ENCODE measurements at places on chromosomes 12 and 14.
A peak's percentile ranks its signal among the peaks of the same experiment; 100 is the strongest.

DNA sequence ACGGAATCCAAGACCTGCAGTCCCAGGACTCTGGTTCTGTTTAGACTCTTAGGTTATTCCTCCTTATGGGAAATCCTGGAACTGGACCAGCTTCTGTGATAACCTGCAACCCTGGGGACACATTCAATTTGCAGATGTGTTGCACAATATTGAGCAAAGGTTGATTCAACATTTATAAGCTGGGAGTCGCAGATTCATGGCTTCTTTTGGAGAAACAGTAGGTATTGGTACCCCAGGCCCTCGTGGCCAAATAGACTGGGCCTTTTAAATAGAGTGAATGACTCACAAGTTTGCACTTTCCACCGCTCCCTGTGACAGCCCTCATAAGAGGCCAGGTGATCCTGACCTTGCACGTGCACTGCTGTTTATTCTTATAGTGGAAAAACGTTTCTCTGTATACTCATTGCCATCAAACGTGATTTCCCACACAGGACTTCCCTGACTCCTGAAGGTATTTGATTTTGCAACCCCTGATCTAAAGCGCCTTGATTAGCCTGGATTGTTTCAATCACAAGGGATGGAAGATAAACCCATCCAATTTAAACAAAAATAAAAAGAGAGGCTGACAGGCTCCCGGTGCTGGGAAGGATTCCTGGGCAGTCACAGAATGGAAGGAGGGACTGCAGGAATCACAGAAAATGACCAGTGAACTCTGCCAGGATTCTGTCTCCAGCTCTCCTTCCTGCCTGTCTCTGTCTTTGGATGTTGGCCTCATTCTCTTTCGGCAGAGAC lies 98.0 kb downstream of the VCPKMT start:
- no peak for DNase-seq

GRCh38 chr12:93968536-93969285 lies 179.7 kb upstream of the PLXNC1 start:
- no peak for DNase-seq

- DNase-seq: no peak
Observed at GRCh38 chr12:44248436-44248835, 412.6 kb downstream of the TMEM117 start.

DNA sequence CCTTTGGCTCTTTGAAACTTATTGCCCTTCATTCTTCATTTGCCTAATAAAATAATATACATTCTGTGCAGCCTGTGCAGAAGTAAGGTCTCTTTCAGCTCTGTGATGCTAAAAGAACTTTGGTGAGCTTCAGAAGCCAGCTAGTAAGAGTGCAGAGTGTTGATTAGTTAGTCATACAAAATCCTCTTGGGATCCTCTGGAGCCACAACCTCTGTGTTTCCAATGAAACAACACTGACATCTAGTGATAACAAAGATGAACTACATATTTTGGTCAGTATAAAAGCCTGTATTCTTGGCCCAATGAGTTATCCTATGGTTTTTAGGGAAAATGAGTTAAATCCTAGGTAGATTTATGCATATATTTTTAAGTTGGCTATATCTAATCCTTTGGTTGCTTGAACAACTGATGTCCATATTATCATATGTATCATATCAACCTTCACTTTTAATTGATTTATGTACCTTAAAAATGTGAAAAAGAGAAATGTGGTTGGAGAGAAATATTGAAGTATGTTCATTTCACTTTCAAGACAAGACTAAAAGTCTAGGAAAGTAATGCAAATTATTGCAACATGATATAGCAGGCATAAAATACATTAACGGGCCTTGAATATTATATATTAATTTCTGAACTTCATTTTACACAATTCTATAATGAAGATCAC lies 158.4 kb downstream of the KLHL28 start:
- no peak for DNase-seq

- DNase-seq: no peak
Observed at GRCh38 chr12:80684077-80684495, 23.3 kb upstream of the MYF6 start.

DNA sequence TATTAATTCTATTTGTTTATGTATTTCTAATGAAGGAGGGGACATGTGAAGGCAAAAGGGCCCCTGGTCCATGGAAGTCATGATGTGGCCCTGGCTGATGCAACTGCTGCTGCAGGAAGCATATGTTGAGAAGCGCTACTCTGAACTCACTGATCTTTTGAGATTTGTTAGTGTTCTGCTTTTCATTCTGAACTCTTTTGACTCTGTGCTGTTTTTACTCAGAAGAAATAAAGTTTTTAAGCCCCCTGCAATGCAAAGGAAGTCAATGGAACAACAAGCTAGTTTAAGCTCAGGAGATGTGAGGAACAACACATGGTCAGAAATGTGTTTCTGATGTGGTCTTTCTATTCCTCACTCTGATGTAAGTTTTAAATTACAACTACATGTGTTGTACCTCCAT lies 88.9 kb upstream of the BTG1 start:
- DNase-seq: no peak

GRCh38 chr12:62434494-62435302 lies 31.9 kb upstream of the MON2 start:
- no peak for DNase-seq

DNA sequence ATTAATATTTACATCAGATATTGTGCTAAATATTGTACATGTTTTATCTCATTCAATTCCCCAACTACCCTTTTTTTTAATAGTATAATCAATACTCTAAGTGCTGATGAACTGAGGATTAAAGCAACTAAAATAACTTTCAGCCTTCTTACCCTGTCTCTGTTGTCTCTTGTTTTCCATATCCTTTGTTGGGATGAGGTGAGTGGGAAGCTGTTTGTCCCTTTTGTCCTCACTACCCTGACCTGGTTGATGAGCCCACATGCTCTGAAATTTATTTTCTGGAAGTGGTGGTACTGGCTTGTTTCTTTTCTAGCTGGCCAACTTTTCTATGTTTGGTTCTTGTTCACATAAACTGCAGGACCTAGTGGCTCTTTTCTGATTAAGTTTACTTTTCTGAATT lies 9.6 kb upstream of the ART4 start:
- no peak for DNase-seq

DNA sequence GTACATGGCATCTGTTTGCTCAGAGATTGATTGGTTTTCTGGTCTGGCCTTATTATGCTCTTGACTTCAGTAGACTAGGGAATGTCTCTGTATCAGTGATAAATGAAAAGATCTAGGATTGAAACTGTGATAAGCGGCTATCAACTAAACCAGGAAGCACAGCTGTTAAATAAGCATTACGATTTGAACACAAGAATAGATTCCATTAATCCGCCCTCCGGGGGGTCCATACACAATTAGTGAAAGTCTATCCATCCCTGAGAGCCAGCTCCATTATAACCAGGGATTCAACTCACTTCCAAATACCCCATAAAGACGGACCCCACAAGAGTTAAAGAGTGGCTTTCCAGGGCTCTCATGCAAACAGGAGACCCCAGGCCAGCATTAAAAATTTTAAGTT lies 279.0 kb downstream of the GRIN2B start:
- no peak for DNase-seq

DNA sequence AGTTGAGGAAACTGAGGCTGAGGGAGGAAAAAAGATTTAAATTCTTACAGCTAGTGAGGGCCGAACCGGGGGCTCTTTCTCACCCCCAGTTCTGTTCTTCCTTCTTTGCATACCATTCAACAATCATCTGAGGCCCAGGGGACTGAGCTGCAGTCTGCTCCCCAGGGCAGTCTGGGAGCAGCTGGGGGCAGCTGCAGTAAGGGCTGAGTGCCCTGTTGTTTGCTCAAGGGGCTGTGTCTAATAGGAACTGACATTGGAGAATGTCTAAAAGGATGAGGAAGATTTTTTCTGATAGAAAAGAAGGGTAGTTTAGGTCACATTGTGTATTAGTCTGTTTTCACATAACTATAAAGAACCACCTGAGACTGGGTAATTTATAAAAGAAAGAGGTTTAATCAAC lies 42.2 kb downstream of the SLC17A8 start:
- no peak for DNase-seq

- no peak for DNase-seq
Observed at GRCh38 chr14:35643513-35643912, 109.5 kb downstream of the INSM2 start.

DNA sequence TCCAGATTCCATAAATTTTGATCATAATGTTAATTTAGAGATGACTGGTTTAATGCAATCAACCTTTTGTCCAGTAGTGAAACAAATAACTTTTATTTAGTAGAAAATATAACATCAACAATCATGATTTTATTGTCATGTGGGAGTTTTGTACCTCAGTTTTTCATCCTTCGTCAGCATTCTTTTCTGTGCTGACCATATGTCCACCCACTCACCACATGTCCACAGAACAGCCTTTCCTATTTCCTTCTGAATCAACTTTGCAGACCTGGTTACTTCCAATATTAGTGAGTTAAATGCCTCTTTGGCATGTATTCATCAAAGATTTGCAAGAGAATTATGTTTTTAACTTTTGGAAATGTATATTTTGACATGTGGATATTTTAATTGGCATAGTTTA lies 36.8 kb upstream of the CNTN1 start:
- DNase-seq: no peak

GRCh38 chr12:124953689-124954405 lies 35.1 kb downstream of the DHX37 start:
- no peak for DNase-seq

- no peak for DNase-seq
Observed at GRCh38 chr14:24377657-24378056, 9.7 kb downstream of the NFATC4 start.

GRCh38 chr14:48704639-48705038 lies 881.5 kb downstream of the RPS29 start:
- no peak for DNase-seq

DNA sequence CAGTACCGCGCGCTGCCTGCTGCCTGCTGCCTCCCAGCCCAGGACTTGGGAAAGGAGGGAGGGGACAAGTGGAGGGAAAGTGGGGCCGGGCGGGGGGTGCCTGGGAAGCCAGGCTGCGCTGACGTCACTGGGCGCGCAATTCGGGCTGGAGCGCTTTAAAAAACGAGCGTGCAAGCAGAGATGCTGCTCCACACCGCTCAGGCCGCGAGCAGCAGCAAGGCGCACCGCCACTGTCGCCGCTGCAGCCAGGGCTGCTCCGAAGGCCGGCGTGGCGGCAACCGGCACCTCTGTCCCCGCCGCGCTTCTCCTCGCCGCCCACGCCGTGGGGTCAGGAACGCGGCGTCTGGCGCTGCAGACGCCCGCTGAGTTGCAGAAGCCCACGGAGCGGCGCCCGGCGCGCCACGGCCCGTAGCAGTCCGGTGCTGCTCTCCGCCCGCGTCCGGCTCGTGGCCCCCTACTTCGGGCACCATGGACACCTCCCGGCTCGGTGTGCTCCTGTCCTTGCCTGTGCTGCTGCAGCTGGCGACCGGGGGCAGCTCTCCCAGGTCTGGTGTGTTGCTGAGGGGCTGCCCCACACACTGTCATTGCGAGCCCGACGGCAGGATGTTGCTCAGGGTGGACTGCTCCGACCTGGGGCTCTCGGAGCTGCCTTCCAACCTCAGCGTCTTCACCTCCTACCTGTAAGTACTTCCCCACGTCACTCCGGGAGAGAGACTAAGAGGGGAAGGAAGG lies at the start of gene LGR5:
Gene LGR5, plus strand, starts transcription at position 186 of the 732 bp plus-strand sequence. Its CDS starts 283 bp downstream, at position 469.
- DNase-seq: no peak

- DNase-seq: no peak
Observed at GRCh38 chr12:95216711-95217376, 423 bp downstream of the FGD6 start.

GRCh38 chr14:74469548-74470518 lies 23.3 kb downstream of the NPC2 start:
- DNase-seq: no peak

DNA sequence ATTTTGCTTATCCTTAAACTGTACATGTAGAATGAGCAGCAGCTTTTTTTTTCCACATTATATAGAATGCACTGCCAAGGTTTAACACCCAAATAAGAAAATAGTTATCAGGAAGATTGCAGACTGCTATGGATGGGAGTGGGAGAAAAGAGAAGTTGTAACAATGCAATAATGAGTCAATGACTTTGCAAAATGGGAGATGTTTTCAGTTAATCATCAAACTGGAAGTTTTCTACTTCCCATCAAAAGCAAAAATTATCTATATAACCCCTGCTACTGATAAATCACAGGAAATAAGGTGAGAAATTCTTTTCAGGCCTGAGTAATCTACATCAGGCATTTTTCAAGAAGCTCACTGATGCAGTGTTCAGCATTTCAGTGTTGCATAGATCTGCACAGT lies 309.1 kb downstream of the GXYLT1 start:
- DNase-seq: no peak

- DNase-seq: peak; percentile 39
Observed at GRCh38 chr12:122021822-122022392, at the start of gene BCL7A. TSS of gene BCL7A (plus strand) at chr12:122021884. CDS start at chr12:122022092, 208 bp downstream.

DNA sequence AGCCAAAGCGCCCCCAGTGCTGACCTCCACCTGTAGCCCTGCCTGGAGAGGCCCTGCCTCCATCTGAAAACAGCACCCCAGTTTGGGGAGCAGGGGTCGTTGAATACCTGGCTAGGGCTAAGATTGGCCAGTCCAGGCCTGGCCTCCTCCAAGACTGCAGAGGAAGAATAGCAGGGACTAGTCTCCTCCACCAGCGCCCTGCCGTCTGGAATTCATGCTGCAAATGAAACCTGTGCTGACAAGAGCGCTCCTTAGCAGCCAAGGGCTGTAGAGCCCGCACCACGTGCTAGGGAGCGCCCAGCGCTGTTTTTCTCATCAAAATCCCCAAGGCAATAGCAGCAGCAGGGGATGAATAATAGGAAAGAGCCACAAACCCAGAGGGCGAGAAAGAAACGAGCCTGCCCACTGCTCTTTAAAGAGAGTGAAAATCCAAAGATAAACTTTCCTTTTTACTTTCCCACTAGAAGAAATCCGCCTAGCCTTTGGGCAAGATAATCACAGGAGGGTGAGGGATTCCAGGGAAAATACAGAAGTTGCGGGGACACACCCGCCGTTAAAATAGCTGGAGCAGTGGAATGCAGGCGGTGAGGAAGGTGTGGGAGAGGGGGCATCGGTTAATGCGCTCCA lies 3.3 kb downstream of the COL2A1 start:
- no peak for DNase-seq

DNA sequence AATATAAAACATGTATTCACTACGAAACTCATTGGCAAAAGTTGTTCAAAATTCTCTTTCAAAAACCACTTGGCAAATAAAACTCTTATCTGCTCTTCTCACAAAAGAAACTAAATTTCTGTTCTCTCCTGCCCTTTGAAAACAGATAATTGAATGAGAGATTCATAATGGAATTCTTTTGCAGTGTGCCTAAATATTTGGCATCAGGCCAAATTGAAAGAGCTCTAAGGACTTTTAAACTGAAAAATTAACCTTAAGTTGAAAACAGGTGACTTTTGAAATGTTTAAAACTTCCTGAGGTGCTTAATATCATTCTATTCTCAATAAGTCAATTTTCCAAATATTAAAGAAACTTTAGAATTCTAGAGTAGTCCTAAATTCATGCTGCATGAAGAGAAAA lies 136.4 kb downstream of the FSCB start:
- no peak for DNase-seq

GRCh38 chr14:104724981-104725771 lies 1.1 kb downstream of the ADSS1 start:
- no peak for DNase-seq

DNA sequence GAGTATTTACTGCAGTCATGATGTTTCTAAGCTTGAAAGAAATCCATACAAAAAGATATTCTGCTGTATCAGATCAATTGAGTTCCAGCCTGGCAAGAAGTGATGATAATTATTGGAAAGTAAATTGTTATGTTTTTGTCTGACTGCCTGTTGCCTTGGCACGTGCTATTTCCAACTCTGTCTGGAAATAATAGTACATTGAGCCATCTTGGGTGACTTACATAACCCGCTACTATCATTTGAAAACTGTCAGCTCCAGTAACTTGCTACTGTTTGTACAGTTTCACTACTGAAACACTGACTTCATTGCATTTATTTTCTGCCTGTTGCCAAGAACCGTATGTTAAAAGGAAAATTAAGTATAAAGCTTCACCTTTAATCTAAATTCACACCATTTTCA lies 318.6 kb downstream of the ITPR2 start:
- DNase-seq: no peak
